ENCODE measurements at places on chromosomes 1 and 21.

- no peak for DNase-seq
These were observed 36.1 kb downstream of the DPH5 start for GRCh38 chr1:100989306-100990077.

DNA sequence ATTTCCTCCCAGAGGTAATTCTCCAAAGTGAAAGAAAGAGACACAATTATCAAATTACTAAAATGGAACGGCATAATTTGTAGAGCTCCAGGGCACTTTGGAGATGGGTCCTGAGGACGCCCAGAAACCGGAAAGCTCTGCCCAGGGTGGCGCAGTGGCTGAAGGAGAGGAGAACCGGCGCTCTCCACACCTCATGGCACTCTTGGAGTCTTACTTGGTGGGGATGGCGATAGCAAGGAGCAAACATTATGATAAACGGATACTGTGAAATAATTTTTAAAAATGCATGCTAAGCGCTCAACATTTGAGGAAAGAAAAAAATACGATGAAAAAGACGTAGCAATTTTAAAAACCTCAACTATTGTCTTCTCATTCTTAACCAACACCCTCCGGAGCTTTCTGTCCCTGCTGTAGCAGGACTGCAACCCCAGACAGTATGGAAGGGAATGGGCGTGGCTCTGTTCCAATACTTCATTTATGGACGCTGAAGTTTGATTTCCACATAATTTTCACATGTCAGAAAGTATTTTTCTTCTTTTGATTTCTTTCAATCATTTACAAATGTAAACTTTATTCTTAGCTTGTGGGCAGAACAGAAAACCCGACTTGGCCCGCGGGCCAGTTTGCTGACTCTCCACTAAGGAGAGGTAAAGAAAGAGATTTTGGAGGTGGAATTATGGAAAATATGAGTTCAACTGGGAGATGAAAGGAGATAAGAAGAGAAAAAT lies 1.1 kb downstream of the S100A11 start:
- no peak for DNase-seq

DNA sequence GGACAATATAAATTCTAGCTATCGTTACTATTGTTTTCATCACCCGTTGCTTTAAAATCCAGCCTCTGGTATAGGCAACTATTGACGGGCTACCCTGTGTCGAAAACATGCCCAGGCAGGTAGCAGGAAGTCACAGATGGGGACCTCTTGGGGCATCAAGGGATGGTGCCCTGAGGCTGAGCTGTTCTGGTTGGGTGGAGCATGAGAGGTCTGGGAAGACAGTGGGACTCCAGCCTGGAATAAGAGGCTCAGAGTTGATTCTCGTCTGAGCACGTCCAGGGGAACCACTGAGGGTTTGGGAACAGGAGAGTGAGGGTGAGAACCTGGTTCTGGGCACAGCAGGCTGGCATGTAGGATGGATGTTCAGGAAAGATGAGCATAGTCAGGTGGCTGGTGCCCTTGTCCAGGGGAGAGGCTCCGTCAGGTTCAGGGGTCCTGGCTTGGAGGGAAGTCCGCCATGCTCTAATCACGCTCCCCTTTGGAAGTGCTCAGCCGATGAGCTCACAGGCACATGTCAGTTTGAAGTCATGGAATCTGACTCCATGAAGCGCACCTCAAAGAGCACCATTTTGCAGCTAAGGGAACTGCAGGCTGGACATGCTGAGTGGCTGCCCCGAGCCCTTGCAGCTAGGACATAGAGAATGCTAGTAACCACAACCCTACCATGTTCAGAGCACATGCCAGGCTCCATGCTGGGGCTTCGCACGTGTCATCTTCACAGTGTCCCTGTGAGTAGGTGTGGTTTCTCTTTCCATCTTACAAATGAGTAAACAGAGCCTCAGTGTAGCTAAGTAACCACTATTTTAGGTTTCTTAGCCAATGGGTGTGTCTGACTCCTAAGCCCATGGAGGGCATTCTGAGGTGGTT lies 21.0 kb downstream of the PCSK9 start:
- DNase-seq: peak; percentile 80

GRCh38 chr1:2957329-2957728 lies 63.9 kb upstream of the ACTRT2 start:
- DNase-seq: no peak

- DNase-seq: no peak
These were observed 102.6 kb downstream of the KIAA0319L start for GRCh38 chr1:35454616-35455015.

DNA sequence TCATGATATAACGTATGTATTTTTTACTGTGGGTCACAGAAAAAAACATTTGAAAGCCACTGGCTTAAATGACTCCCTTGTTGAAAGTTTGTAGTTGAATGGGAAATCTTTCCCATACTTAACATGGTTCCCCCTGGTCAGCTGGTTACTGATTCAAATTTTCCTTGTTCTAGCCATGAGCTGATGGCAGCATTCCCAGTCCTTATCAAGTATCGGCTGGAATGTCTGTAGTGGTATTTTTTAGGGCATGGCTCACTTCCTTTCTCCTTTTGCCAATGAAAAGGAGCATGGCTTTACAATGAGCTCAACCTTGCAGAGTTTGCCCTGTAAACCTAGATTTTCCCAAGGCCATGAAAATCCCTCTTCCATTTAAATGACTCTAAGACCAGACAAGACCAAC lies 55.7 kb downstream of the GIPC2 start:
- DNase-seq: no peak

DNA sequence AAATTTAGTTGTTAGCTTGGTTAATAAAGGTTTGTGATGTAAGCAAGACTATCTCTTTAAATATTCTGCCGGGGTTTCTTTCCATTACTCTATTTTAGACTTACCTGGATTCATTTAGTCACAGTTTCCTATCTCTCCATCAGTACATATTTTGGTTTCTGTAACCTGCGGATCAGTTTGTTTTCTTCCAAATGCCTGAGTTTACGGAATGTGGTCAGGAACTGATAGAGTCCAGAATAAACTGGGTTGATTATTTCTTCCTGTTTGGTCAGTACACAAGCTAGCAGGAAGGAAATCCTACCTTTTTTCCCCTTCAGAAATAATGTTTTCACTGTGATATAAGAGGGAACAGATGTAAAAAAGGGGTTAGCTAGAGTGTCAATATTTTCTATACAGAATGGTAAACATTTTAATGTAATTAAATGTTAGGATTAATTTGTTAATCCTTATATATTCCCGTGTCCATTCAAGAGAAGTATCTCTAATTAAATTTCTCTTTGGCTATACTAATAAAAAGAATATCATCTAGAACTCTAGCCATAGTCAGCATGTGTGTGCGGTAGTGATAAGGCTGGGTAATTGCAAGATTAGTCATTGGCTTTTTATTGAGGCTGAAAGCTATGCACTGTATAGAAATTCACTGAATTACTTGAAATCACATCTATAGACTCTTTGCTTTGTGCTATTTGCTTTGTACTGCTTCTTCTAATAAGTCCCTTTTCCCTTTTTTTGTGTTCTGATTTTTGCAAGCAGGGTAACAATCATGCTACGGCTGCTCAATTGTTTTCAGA lies 144.7 kb upstream of the ADGRL4 start:
- DNase-seq: no peak

- no peak for DNase-seq
These were observed 302.7 kb downstream of the DUSP10 start for GRCh38 chr1:221439008-221439746.

DNA sequence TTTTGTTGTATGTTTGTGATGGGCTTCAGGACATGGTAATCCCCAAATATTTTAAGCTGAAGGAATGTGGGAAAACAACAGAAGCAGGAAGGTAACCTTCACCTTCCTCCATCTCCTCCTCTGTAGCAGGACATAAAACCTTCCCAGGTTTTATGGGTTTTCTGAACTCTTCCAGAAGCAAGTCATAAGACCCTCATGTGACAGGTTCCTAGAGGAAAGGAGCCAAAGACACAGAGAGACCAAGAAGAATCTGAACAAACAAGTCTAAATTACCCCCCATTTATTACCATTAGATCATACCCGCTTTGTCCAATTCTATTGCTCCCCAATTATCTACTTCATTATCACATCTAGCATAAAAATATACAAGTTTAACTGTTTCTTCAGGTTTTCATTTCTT lies 28.8 kb downstream of the SCMH1 start:
- no peak for DNase-seq

DNA sequence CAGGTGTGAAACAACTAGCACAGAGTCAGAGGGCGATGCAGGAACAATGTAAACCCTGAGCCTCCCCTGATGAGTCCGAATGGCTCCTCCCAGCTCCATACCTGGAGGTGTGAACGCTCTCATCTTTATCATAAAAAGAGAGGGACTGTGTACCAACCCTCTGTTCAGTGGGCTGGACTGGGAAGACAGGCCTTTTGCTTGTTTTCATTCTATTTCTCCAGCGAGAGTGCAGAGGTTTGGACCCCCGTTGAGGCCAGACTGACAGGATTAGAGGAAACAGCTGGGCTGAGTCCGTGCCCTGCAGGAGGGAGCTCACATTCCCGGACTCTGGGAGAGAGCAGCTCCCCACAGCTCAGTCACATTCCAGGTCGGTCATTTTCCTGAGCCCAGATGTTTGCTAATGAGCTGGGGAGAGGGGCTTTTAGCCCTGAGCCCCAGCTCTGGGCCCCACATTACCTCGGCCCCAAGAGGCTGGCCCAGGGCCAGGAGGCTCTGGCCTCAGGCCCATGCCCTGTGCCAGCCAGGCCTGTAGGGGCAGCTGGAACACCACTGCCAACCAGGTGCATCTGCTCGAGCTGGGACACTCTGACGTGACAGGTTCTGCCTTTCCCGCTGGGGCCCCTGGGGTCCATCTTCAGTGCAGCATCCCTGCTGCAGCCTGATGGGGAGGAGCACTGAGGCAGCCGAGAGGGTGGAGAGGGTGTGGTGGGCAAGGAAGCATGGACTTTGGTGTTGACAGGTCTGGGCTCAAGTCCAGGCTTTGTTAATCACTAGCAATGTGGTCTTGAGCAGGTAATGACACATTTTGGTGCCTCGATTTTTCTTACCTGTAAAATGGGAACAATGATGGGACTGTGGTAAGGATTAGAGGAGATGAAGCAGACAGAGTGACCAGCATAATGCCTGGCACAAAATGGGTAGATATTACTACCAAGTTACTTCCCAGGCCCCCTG lies 3.5 kb upstream of the NBL1 start:
- peak; percentile 83 for DNase-seq

Measured in lower leg skin (tissue), 4 donors.